ENCODE measurements at places on chromosomes 1 and 21. TPM values are rescaled to one million over a fixed set of nuclear protein-coding genes. Genes with fewer than 3 reads are reported as not detected.

NOTCH2 gene
- 111 TPM for total RNA-seq

SYT11 gene
- total RNA-seq: 25.7 TPM

BECN2 gene
- not detected for total RNA-seq

FAM72A gene
- 32.3 TPM for total RNA-seq

HSPA6 gene
- total RNA-seq: 0.59 TPM

NUDT4B gene
- 1.2 TPM for total RNA-seq

KCNJ10 gene
- not detected for total RNA-seq

RNU1-4 gene
- 2,178 TPM for total RNA-seq

GJA9 gene
- total RNA-seq: not detected

PYHIN1 gene
- total RNA-seq: 19.5 TPM

GRCh38 chr1:110198746-110199145 lies 11.4 kb upstream of the KCNC4 start:
- H3K36me3 ChIP-seq: no peaks in the 10 kb centered on the region
- no peak overlapping the region for H3K27ac ChIP-seq
- no peak overlapping the region for H3K4me3 ChIP-seq
- peaks cover 2% of the 10 kb centered on the region for H3K27me3 ChIP-seq

GRCh38 chr1:109885589-109885988 lies 25.1 kb upstream of the CSF1 start:
- peak overlapping the region; percentile 41 for H3K27ac ChIP-seq
- no peak for DNase-seq
- no peaks in the 10 kb centered on the region for H3K36me3 ChIP-seq
- no peak overlapping the region for H3K4me3 ChIP-seq
- no peaks in the 10 kb centered on the region for H3K27me3 ChIP-seq

DNA sequence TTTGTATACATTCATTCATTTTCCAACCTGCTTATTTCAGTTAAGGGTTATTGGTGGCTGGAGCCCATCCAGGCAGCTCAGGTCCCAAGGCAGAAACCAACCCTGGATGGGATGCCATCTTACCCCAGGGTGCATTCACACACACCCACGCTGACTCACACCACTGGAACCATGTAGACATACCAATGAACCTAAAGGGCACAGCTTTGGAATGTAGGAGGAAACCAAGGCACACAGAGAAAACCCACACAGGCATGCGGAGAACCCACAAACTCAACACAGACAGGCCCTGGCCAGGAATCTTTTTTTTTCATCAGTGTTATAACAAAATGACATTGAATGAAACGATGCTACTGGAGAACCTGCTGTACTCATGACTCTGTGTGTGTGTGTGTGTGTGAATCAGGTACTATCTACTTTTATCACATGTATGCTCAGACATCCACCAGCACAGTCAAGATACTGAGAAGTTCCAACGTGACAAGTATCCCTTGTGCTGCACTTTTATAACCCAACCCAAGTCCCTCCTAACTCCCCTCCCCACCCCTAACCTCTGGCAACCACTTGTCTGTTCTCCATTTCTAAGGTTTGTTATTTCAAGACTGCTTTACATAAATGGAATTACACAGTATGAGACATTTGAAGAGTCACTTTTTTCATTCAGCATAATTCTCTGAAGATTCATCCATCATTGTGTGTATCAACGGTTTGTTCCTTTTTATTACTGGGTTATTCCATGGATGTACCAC lies 286.8 kb upstream of the PLD5 start:
- DNase-seq: no peak
- H3K36me3 ChIP-seq: no peaks in the 10 kb centered on the region
- no peak overlapping the region for H3K4me3 ChIP-seq
- H3K27ac ChIP-seq: no peak overlapping the region
- no peaks in the 10 kb centered on the region for H3K4me1 ChIP-seq
- H3K27me3 ChIP-seq: no peaks in the 10 kb centered on the region

DNA sequence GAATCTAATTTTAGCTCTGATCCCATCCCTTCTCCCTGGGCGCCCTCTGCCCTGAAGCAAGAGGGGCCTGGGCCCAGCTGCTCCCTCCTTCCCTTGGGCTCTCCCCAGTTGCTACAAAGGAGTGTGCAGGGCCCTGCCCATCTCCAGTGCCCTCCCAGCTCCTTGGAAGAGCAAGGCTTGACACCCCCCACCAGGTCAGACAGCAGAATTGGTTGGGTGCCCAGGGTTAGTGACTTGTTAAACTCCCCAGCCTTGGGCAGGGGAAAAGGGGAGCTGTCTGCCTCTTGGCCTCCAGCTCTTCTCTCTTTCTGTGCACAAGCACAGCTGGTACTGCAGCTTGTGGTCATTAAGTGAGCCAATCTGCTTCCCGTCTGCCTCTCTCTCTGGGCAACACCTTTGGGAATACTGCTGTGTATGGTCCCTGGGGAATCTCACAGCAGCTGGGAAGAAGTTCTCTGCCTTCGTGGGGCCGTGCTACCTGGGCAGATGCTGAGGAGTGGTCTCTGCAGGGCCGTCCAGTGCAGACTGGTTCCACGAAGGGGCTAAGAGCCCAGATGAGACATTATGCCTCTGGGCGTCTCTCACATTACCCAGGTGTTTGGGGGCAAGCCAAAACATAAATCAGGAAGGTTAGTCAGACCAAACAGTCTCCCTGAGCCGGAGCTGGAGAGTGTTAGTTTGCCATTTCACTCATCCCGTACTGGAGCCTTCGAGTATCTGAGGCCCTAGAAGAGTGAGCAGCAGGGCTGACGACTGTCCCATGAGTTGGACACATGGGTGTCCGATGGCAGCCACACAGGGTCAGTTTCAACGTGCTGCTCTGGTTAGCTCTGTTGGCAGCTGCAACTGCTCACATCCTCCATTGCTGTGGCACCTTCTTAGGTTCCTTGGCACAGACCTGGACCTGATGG lies 37.3 kb downstream of the TMEM53 start:
- peaks cover 28% of the 10 kb centered on the region for H3K4me1 ChIP-seq
- peaks cover 45% of the 10 kb centered on the region for H3K36me3 ChIP-seq
- no peak overlapping the region for H3K4me3 ChIP-seq
- no peak for DNase-seq
- no peak overlapping the region for H3K27ac ChIP-seq

- H3K4me1 ChIP-seq: no peaks in the 10 kb centered on the region
- no peaks in the 10 kb centered on the region for H3K36me3 ChIP-seq
- no peak overlapping the region for H3K4me3 ChIP-seq
- H3K27ac ChIP-seq: no peak overlapping the region
- H3K27me3 ChIP-seq: peaks cover 43% of the 10 kb centered on the region
These were observed 113.3 kb downstream of the NAV1 start for GRCh38 chr1:201652181-201652580.

GRCh38 chr1:226962421-226963391 lies 22.6 kb downstream of the COQ8A start:
- peaks cover 4% of the 10 kb centered on the region for H3K36me3 ChIP-seq
- H3K27me3 ChIP-seq: no peaks in the 10 kb centered on the region
- no peak overlapping the region for H3K27ac ChIP-seq

GRCh38 chr1:229943148-229943714 lies 123.8 kb upstream of the GALNT2 start:
- H3K4me1 ChIP-seq: no peaks in the 10 kb centered on the region
- DNase-seq: no peak
- H3K27ac ChIP-seq: no peak overlapping the region
- H3K36me3 ChIP-seq: no peaks in the 10 kb centered on the region

DNA sequence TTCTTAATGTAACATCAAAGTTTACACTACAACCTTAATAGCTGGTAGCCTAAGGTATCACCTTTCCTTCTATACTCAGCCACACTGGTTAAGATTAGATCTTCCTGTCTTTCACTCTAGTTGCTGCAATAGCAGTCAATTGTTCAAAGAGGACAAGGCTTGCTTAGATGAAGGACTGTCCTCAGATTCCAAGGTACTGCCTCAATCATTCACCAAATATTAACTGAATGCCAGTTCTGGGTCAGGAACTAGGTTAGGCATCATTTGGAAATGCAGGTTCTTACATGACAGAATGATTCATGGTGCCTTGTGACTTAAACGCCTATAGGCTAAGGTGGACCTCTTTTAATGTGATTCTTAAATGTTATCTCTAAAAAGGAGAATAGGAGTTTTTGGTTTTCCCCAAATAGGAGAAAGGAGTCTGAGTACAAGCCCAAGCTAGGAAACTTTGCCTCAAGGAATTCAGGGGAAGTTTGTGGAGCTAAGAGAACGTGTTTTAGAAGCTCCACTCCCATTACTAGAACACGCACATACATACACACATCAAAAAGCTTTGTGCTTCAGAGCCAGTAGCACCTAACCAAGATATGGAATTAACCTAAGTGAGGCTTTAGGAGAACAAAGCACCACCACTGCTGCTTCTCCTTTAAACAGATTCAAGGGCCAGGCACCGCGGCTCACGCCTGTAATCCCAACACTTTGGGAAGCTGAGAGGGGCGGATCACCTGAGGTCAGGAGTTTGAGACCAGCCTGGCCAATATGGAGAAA lies 8.5 kb upstream of the WDR47 start:
- H3K4me3 ChIP-seq: no peak overlapping the region
- no peaks in the 10 kb centered on the region for H3K4me1 ChIP-seq
- no peak for DNase-seq

GRCh38 chr1:195530961-195531360 lies 1077.3 kb downstream of the KCNT2 start:
- no peak overlapping the region for H3K4me3 ChIP-seq
- H3K36me3 ChIP-seq: no peaks in the 10 kb centered on the region
- no peaks in the 10 kb centered on the region for H3K4me1 ChIP-seq
- no peak for DNase-seq
- no peaks in the 10 kb centered on the region for H3K27me3 ChIP-seq

- H3K27ac ChIP-seq: no peak overlapping the region
- DNase-seq: no peak
- H3K4me3 ChIP-seq: no peak overlapping the region
These were observed 580.7 kb upstream of the ADGRL4 start for GRCh38 chr1:79587229-79587628.

- no peaks in the 10 kb centered on the region for H3K4me1 ChIP-seq
- no peaks in the 10 kb centered on the region for H3K36me3 ChIP-seq
- no peak overlapping the region for H3K27ac ChIP-seq
- H3K4me3 ChIP-seq: no peak overlapping the region
- peaks cover 3% of the 10 kb centered on the region for H3K27me3 ChIP-seq
These were observed 227.6 kb downstream of the LMO4 start for GRCh38 chr1:87556326-87556725.

DNA sequence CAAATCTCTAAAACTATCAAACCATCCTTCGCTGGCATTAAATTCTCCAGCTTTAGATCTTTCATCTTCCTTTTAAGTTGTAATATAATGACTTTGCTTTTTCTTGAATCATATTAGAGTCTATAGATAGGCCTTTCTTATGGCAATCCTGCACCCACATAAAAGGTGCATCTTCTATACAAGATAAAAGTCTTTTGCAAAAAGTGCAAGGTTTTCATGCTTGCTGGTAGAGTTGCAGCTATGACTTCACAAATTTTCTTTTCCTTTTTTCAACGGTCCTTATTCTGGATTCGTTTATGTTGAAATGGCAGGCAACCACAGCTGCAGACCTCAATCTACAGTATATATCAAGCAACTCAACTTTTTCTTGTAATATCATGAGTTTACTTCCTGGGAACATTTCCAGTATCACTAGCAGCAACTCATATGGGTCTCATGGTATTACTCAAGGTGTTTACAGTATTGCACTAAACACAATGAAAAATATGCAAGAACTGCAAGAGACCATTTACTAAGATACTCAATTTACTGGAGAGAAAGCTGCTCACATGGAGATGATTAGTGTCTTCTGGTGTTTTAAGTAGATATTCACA lies 22.1 kb downstream of the OMA1 start:
- H3K4me1 ChIP-seq: peaks cover 9% of the 10 kb centered on the region
- H3K27ac ChIP-seq: no peak overlapping the region
- no peak for DNase-seq
- H3K4me3 ChIP-seq: no peak overlapping the region

- no peak overlapping the region for H3K4me3 ChIP-seq
- no peaks in the 10 kb centered on the region for H3K36me3 ChIP-seq
These were observed 18.8 kb upstream of the BACE2 start for GRCh38 chr21:41149199-41149598.

DNA sequence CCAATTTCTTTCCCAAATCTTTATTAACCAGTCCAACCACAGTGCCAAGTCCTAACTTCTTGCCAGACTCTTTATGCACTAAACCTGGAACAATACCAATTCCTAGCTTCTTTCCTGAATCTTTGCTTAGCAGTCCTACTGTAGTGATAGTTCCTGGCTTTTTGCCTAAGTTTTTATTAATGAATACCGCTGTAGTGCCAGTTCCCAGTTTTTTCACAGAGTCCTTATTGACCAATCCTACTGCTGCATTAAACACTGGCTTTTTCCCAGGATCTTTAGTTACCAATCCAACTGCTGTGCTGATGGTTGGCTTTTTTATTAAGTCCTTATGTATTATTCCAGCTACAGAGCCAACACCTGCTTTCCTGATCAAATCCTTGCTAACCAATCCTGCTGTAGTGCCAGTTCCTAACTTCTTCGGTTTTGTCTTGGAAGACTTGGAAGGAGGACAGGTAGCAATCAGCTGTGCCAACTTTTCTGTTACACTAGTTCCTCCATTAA lies 80.8 kb downstream of the ASH1L start:
- no peak overlapping the region for H3K4me3 ChIP-seq
- peaks cover 43% of the 10 kb centered on the region for H3K36me3 ChIP-seq
- no peak overlapping the region for H3K27ac ChIP-seq
- no peaks in the 10 kb centered on the region for H3K27me3 ChIP-seq
- no peak for DNase-seq

GRCh38 chr1:59223989-59224634 lies 72.8 kb upstream of the FGGY start:
- no peak overlapping the region for H3K4me3 ChIP-seq
- H3K27me3 ChIP-seq: no peaks in the 10 kb centered on the region
- no peak for DNase-seq
- no peak overlapping the region for H3K27ac ChIP-seq
- H3K4me1 ChIP-seq: no peaks in the 10 kb centered on the region
- H3K36me3 ChIP-seq: no peaks in the 10 kb centered on the region

- peak overlapping the region; percentile 66 for H3K4me3 ChIP-seq
- H3K27ac ChIP-seq: peak overlapping the region; percentile 90
- peaks cover 67% of the 10 kb centered on the region for H3K4me1 ChIP-seq
- H3K27me3 ChIP-seq: no peaks in the 10 kb centered on the region
These were observed 36.9 kb upstream of the RGS1 start for GRCh38 chr1:192538407-192539296.

GRCh38 chr1:180515857-180516388 lies 13.5 kb upstream of the ACBD6 start:
- peaks cover 9% of the 10 kb centered on the region for H3K27me3 ChIP-seq
- DNase-seq: peak; percentile 41
- H3K36me3 ChIP-seq: no peaks in the 10 kb centered on the region
- H3K4me3 ChIP-seq: no peak overlapping the region
- no peak overlapping the region for H3K27ac ChIP-seq

Measured in activated T-helper 1 cell treated with anti-CD3 and anti-CD28 coated beads, Interleukin-12 subunit alpha, Interleukin-12 subunit beta, Interleukin-2, Interleukin-4 antibody, amounts not matched to agents 30 ng/mL and 10 ng/mL and 1 ng/mL, durations not matched to agents 14 hours and 24 hours and 36 hours (primary cell).